Activated T-cell treated with anti-CD3 and anti-CD28 coated beads, Interleukin-2, amount 50 U/mL, for 48 hours (primary cell): ENCODE measurements at places on chromosomes 1 and 21.

DNA sequence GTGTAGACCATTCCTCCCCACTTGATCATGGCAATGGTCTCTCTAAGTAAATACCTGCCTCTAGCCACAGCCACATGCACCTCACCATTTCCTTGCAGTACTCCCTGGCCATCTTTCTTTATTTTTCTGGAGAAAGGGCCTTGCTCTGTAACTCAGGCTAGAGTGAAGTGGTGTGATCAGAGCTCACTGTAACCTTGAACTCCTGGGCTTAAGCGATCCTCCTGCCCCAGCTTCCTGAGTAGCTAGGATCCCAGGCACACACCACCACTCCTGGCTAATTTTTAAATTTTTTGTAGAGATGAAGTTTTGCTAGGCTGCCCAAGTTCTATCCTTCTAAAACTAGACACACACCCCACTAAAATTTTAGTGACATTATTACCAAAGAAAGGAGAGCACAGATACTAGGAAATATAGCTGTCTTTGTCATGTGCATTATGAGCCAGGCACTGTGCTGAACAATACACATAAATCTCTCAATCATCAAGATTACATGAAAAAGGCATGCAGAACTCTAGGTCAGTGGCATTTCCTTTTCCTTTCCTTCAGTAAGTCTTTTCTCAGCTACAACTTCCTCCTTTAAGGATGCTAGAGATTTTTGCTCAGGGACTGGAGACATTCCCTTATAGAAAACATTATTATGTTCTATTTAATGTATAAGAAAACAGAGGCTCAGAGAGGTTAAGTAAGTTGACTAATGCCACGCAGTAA, 95.0 kb upstream of the SERBP1 start:
- DNase-seq = no peak

DNA sequence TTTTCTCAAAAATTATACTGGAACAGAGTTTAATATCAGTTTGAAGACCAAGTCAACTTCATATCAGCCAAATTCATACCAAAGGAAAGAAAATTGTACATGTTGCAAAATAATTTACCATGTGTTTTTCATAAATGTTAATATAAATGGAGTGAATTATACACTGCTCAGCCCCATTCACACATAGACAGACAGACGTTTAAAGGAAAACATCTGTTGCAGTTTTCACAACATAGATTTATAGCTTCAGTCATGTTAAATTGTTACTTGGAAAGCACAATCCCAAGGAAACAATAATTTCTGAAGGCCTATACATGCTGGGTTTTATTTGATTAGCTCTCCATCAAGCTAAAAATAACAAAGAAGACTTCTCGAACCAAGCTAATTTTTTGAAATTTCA, 27.8 kb upstream of the HYI start:
- DNase-seq = no peak

GRCh38 chr1:235851939-235852338, 14.8 kb downstream of the LYST start:
- no peak for DNase-seq

DNA sequence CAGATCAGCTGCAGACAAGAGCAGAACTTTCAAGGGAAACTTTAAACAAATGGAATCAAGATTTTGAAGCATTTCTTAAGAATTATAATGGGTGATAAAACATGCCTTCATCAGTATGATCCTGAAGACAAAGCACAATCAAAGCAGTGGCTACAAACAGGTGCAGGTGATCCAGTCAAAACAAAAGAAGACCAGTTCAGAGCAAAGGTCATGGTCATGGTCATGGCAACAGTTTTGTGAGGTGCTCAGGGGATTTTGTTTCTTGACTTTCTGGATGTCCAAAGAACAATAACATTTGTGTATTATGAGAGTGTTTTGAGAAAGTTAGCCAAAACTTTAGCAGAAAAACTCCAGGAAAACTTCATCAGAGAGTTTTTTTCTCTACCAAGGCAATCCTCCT, 681.7 kb upstream of the PTBP2 start:
- DNase-seq = no peak

GRCh38 chr1:207565546-207566468, 69.8 kb downstream of the CR1 start:
- DNase-seq = peak; percentile 31

DNA sequence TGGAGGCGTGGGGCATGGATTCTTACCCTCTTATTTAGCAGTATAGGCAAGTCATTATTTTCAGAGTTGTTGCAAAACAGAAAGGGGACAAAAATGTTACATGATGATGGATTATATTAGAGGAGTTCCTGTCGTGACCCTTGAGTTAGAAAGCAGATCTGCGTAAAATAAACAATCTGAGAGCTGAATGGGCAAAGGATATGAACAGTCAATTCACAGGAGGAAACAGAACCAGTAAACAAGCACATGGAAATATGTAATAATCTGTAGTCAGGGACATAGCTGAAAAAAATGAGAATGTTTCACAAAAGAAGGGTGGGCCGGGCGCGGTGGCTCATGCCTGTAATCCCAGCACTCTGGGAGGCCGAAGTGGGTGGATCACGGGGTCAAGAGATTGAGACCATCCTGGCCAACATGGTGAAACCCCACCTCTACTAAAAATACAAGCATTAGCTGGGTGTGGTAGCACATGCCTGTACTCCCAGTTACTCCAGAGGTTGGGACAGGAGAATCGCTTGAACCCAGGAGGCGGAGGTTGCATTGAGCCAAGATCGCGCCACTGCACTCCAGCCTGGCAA, 20.9 kb downstream of the RCAN1 start:
- no peak for DNase-seq

DNA sequence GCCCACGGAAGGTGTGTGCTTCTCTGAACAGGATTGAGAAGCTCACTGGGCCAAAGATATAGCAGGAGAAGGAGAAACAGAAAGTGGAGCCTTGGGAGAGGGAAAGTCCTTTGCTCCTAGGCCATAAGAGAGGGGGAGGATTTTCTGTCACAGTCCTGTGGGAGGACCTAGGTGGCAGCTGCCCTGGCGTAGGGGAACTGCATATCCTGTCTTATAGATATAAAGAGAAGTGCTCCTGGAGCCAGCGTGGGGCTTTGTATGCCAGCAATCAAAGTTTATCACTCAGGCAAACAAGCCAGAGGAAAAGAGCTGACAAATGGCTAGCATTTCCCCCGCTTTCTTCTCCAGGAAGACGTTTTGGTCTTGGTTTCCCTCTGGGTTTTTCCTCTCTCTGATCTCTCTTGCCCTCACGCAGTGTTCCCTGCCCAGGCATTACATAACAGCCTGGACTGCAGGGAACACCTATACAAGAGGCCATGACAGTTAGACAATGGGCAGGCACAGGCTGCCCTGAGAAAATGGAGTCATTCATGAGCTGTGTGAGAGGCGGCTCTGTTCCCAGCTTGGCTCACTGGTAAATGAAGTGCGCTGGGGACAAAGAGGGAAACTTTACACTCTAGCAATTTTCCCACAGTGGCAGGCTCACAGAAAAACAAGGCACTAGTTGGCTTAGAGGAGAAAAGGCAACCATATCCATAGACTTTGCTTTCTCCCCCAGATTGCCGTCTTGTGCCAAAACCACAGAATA, 52.5 kb upstream of the ZNF648 start:
- no peak for DNase-seq

DNA sequence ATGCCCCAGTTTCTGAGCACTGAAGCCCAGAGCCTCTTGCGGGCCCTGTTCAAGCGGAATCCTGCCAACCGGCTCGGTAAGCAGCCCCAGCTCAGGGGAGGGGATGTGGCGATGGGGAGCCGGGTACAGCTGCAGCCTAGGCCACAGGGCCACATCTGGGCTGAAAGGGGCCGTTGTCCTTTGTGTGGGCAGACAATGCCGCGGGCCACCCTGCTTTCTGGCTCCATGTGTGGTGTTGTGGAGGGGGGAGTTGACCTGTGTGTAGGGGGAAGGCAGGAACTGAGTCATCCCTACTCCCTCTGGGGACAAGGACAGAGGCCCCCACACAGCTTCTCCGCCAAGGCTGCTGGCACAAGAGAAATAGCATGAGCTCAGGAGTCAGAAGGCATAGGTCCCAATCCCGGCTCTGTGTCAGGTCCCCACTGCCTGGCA, 26.0 kb downstream of the RPS6KA1 start:
- DNase-seq = no peak

DNA sequence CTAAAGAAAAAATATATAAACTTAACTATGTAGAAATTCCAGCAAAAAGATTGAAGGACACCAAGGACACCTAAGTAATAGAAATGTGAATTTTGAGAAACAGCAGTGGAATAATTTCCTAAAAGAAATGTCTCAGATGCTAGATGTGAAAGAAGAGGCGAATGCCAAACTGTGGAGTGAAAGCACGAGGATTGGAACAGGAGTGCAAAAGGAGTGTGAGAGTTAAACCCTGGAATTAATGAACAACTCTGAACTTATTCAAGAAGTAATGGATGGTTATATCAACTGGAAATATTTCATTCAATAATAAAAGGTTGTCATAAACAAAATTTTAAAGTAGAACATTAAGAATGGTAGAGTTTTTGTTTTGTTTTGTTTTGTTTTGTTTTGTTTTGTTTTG, 78.5 kb upstream of the SGIP1 start:
- no peak for DNase-seq
